ENCODE measurements at places on chromosomes 12 and 14. TPM values are rescaled to one million over a fixed set of nuclear protein-coding genes. Genes with fewer than 3 reads are reported as not detected.

- H3K27me3 ChIP-seq, result no peaks in the 10 kb centered on the region
- H3K36me3 ChIP-seq, result no peaks in the 10 kb centered on the region
- DNase-seq, result no peak
- H3K4me1 ChIP-seq, result no peaks in the 10 kb centered on the region
- H3K4me3 ChIP-seq, result no peak overlapping the region
Observed at GRCh38 chr14:87141801-87142200, 851.2 kb downstream of the GALC start.

DNA sequence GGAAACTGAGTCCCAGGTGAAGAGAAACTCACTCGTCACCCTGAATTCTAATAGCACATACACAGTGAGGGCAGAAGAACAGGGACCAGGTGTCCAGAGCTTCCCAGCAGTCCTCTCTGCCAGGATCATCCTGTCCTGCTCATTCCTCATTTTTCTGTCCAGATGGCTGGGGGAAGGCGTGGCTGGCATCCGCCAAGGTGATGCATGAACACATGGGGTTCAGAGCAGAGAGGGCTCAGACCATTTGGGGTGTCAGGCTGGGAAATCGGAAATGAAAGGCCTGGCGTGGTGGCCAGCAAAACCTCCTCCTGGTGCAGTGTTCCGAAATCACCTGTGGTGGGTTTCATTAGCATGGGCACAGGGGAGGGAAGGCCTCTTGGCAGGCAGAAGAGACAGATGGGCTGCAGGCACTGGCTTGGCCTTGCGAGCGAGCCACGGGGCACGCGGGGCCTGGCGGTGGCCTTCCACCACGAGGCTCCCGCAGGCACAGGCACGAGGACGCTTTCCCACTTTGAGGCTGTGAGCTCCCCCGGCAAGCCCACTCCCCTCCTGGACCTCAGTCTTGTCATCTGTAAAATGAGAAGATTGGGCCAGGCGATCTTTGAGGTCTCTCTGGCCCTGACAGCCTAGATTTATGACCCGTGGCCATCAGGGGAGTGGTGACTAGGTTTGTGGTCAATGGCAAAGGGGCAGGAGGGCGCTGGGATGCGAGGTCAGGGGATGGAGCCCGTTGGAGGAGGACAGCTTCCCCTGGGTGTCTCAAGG, 68.5 kb downstream of the TSPAN9 start:
- no peaks in the 10 kb centered on the region for H3K27me3 ChIP-seq
- peak; percentile 45 for DNase-seq
- no peak overlapping the region for H3K27ac ChIP-seq
- H3K4me3 ChIP-seq, result no peak overlapping the region

GRCh38 chr12:101407049-101407435, 530 bp downstream of the ARL1 start:
- peak overlapping the region; percentile 78 for H3K4me3 ChIP-seq
- peak overlapping the region; percentile 99 for H3K27ac ChIP-seq
- DNase-seq, result no peak
- H3K4me1 ChIP-seq, result peaks cover 25% of the 10 kb centered on the region

GRCh38 chr14:66540038-66540437, 32.1 kb downstream of the GPHN start:
- DNase-seq, result no peak
- no peaks in the 10 kb centered on the region for H3K36me3 ChIP-seq
- H3K27ac ChIP-seq, result no peak overlapping the region
- no peaks in the 10 kb centered on the region for H3K27me3 ChIP-seq

GRCh38 chr14:76422662-76423061, 46.7 kb downstream of the ESRRB start:
- H3K27me3 ChIP-seq, result no peaks in the 10 kb centered on the region
- no peaks in the 10 kb centered on the region for H3K4me1 ChIP-seq
- no peak overlapping the region for H3K4me3 ChIP-seq

GRCh38 chr12:117192057-117192456, 1.8 kb upstream of the FBXO21 start:
- H3K27ac ChIP-seq, result no peak overlapping the region
- no peak overlapping the region for H3K4me3 ChIP-seq
- no peaks in the 10 kb centered on the region for H3K27me3 ChIP-seq
- peaks cover 7% of the 10 kb centered on the region for H3K4me1 ChIP-seq
- no peaks in the 10 kb centered on the region for H3K36me3 ChIP-seq
- DNase-seq, result no peak

DNA sequence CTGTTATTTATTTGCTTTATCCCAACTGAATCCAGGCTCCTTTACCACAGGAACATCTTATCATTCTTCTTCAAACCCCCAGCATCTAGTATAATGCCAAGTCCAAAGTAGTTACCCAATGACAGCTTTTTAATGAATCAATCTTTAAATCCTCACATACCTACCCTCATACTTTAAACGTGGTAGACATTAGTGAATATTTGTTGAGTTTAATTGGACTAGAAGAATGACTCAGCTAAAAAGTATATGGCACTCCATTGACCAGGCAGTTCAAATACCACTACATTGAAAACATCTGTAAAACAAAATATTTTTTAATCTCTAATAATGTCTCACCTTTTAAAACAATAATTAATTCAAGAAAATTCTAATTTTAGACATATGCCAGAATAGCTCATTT, 98.1 kb downstream of the ZFC3H1 start:
- no peak for DNase-seq
- H3K36me3 ChIP-seq, result no peaks in the 10 kb centered on the region
- no peaks in the 10 kb centered on the region for H3K4me1 ChIP-seq
- H3K27me3 ChIP-seq, result no peaks in the 10 kb centered on the region

GRCh38 chr12:6952863-6953441, 1.8 kb downstream of the PTPN6 start:
- H3K4me1 ChIP-seq, result peaks cover 36% of the 10 kb centered on the region
- H3K4me3 ChIP-seq, result peak overlapping the region; percentile 60
- no peaks in the 10 kb centered on the region for H3K27me3 ChIP-seq
- DNase-seq, result peak; percentile 48
- H3K36me3 ChIP-seq, result no peaks in the 10 kb centered on the region

Gene PSMA6
- 157 TPM for total RNA-seq

Gene MFAP5
- 2.8 TPM for total RNA-seq

Gene SYNJ2BP
- 42.3 TPM for total RNA-seq

All from upper lobe of right lung (tissue), 1 donor.